Activated CD8-positive, alpha-beta memory T cell treated with anti-CD3 and anti-CD28 coated beads, Interleukin-2, amount 50 U/mL, for 48 hours (primary cell): ENCODE measurements at places on chromosomes 7 and 10.
A peak's percentile ranks its signal among the peaks of the same experiment; 100 is the strongest.

GRCh38 chr7:49150486-49150885, 226.1 kb downstream of the CDC14C start:
- no peak for DNase-seq

- DNase-seq, result no peak
Observed at GRCh38 chr7:25959168-25959734, 192.7 kb upstream of the NFE2L3 start.

GRCh38 chr7:97104719-97105238, 12.7 kb upstream of the SDHAF3 start:
- DNase-seq, result peak; percentile 82

DNA sequence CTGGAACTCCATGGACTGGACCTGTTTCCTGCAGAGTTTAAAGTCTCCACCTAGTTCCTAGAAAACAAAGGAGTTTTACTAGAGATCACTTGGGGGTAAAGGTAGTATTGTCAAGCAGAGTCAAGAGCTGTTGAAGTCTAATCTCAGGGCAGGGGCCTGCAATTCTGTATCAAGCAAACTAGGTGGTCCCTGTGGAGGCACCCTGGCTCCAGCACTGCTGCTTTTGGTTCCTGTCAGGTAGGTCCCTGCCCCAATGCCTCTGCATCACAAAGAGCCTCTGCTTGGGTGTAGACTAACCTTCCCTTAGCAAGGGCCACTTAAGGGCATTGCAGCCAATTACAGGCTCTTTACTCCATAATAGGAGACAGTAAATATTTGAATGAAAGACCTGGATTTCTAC, 22.5 kb downstream of the ZSCAN25 start:
- DNase-seq, result no peak

DNA sequence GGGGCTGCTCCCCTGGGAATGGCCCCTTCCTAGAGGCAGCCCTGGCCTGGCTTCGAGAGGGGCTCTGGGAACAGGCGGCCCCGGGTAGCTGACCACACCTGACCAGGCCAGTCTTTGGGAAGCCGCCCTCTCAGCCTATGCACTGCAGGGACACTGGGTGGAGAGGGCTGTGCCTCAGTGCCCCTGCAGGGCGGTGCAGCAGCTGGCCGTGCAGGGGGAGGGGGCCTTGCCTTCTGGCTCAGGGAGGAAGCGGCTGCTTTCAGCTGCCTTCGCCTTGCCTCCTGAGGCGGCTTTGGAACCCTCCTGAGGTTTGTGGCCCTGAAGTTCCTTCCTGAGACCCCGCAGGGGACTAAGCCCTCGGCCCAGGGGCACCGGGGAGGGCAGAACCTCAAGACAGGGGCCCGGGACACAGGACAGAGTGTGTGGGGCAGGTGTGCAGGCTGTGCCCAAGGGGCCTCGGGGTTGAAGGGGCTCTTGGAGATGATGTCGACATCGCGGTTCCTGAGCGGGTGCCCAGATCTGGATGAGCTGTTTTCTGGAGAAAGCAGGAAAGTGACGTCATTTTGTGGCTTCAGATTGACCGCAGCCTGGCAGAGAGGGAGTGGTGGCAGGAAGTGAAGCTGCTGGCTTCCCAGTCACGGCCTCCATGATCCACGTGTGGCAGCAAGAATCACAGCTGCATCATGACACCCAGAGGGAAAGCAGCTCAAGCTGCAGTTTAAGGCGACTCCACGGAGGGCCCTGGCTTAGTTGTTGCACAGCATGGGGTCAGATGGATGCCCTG, 17.7 kb downstream of the ADAM8 start:
- DNase-seq, result peak; percentile 94

- DNase-seq, result peak; percentile 12
Observed at GRCh38 chr7:102320601-102321350, 34.1 kb downstream of the SH2B2 start.

GRCh38 chr7:16091701-16092310, 329.5 kb downstream of the CRPPA start:
- no peak for DNase-seq

DNA sequence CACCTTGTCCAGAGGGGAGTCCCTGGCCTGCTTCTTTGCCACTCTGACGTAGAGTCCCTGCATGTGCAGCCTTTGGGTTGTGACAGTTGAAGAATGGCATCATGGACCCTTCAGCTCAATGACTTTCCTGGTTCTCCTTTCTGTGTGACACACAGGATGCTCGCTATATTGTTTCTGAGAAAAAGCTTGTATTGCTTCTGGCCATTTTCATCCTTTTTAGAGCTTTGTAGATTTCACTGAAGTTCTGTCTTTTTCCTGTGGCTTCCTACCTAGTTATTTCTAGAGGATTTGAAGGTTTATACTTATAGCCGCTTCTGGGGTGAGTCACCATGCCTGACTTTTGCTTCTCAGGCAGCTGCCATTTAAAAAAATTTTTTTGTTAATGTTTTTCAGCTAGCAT, 27.0 kb downstream of the SND1 start:
- DNase-seq, result no peak

DNA sequence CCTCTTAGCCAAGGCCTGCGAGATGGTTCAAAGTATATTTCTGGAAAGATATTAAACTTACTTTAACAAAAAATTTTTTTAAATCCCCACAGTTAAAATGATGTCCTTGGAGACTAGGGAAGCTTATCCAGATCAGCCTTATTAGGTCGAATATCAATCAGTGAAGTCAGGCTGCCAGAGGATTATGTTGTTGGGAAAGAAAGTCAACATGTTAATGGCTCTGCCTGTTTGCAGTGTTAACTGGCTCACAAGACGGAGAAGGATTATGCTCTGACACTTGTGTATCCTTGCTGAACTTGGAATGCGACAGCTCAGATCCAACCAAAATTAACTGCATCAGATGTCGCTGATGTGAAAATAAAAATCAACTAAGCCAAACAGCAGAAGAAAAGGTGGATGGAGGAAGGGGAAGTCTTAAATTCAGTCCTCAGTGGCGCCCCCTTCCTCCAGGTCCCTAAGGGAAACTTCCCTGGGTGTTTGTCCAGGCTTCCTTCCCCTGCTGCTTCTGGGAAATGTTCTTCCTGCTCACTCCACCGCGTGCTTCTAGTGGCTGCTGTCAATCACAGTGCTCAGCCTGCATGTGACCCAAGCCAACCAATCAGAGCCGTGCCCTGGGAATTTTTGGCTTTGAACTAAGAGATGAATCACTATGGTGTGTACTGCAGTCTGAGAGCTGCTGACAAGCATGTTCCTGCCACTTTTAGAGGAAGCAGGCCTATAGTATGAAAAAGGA, 690.4 kb upstream of the NRP1 start:
- DNase-seq, result no peak

DNA sequence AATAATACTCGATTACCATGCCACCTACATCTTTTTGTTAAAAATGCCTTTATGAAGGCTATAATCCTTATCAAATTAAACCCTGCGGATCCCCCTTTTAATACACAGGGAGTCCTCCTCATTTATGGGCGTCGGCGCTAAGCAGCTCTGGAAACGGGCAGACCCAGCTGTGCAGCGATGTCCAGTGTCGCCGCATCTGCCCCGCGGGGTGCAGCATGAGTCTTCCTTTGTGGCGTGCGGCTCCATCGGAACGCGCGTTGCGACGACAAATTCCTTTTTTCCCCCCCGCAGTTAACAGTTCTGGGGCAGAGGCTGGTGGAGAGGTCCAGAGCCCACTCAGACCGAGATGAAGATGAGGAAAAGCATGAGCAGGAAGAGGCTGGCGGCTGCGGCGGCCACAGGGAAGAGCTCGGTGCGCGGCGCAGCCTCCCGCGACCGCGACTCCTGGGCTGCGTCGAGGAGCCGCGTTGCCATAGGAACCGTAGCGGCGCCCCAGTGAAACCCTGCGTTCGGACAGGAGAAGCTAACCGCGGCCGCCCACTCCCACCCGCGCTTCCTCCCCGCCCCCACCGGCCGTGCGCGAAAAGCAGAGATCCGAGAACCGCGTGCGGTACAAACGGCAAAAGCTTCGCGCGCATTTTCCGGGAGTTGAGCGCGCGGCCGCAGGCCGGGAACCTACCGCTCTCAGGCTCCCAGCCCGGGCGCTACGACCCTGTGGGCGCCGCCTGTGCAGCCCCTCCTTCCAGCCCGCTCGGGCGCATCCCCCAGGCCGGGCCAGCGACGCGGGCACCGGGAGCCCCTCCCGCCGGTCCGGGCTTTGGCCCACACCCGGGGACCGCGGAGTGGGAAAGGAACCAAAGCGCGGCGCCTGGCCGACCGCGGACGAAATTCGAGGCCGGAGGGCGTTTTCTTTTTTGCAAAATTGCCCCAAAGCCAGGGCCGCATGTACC, 130.6 kb downstream of the SPAG6 start:
- peak; percentile 69 for DNase-seq

DNA sequence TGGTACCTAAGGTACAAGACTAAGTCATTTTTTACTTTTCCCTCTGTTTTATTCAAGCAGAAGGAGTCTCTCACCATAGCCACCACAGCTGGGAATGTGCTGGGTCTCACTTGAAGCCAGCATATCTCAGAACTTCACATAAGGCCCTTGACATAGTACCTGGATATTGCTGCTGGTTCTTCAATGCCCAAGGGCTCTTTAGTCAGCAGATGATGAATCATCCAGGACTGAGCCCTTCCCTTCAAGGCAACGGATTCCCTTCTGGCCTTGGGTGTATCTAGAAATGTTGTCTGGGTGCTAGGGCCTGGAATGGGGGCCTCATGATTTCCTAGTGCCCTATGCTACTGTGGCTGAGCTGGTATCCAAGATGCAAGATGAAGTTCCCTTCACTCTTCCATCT, 93.9 kb downstream of the ADCYAP1R1 start:
- no peak for DNase-seq

- DNase-seq, result no peak
Observed at GRCh38 chr10:100021322-100021721, 11.6 kb upstream of the DNMBP start.

DNA sequence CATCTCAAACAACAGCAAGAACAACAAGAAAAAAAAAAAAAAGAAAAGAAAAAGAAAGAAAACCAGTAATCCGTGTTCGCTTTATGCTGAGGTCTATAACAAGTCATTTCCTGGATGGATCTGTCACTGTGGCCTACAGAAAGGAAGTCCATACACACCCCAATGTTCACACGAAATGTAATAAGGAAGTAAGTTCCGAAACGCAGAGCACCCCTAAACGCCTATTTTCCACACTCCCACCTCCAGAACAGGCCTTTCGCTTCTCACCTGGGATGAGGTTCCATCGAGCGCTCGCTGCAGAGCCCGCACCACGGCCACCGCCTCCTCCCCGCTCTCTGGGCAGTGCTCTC, 735 bp downstream of the ZNF394 start:
- no peak for DNase-seq

DNA sequence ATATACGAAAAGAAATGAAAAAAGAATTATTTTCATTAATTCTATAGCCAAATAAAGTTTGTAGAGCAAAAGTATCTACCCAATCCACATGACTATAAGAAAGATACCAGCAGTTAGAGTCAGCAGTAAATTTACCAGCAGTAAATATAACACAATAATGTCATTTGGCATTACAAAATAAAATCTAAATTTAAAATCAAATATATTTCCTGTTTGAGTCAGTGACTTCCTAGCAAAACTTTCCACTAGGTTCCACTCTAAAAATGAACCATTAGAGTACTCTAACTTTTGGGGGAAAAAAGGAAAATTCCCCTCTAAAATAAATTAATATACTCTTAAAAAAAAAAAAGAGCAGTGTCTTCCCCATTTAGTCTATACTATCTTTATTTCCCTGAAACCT, 144.8 kb downstream of the CPEB3 start:
- DNase-seq, result no peak

DNA sequence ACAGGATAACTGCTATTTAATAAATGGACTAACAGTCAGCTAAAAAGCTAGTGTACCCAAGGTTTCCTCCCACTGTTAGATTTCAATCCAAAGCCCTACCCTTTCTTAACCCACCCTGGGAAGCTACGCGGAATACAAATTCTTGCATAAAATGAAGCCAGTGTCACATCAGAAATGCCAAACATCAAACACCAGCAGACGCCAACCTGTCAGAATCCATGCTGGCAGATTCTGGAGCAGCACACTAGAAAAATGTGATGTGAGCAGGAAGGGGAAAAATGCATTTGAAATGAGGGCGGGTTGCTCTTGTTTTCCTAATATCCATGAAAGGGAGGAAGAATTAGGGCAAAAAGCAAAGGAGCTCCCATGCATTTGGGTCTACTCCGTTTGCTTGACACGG, 16.1 kb upstream of the JCAD start:
- no peak for DNase-seq

- no peak for DNase-seq
Observed at GRCh38 chr10:88288320-88289059, 294.6 kb downstream of the RNLS start.

- no peak for DNase-seq
Observed at GRCh38 chr10:130634816-130635215, 498.6 kb downstream of the GLRX3 start.

DNA sequence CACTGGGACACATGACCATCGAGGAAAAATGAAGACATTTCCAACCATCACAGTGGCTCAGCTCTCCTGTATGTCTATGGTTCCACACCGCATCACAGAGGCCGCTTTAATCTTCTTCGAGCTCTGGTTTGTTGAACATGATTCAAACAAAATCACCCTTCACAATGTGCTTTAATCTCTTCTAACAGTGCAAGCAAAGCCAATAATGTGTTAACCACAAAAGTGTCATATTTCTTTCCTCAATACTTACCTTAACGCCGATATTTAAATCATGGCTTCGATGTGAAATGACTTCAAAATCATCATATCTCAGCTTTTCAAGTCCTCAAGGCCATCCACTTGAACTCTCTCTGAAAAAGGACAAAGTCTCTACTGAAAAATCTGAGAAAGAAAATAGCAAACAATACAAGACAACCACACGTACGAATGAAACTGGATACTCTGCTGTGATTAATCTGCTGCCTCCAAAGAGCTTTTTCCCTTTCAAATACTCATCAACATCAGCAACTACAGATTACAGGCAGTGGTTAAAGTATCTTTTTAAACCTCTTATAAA, 23.0 kb upstream of the SVIL start:
- DNase-seq, result no peak

DNA sequence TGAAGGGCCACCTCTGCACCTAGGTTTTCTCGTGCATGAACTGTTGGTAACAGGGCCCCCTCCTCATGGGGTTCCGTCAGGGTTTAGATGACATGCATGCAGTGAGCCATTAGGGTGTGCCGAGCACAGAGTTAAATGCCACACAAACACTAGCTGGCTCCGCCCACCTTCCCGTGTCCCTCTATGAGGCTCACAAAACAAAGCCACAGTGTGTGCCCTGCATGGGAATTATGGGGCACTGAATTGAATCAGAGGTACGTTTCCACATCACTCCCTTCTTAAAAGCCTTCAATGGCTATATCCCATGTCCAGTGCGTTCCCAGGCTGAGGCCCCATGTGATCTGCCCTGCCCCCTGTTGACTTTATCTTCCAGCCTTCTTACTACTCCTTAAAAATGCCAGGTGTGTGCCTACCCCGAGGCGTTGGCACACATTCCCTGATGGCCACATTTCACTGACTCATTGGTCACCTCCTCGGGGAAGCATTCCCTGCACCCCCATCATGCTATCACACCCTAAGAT, 35.7 kb downstream of the GSDME start:
- DNase-seq, result no peak

GRCh38 chr10:26311383-26311940, 94.9 kb downstream of the GAD2 start:
- no peak for DNase-seq

DNA sequence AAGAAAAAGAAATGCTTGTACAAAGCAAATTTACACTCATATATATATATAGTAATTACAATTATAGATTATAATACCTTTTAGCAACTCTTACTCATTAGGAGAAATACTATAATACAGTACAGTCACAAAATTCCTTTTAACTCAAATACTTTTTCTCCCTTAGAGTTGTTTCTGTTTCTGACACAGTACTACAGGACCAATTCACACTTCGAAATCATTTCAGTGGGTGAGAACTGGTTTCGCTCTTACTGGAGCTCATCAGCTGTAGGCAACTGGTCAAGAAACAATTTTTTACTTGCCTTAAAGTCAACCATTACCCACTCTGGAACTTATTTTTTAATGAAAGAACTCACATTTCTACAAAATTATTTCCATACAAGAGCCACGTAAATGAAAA, 6.0 kb downstream of the CCDC186 start:
- DNase-seq, result no peak
